ENCODE measurements at places on chromosomes 1 and 21.

DNA sequence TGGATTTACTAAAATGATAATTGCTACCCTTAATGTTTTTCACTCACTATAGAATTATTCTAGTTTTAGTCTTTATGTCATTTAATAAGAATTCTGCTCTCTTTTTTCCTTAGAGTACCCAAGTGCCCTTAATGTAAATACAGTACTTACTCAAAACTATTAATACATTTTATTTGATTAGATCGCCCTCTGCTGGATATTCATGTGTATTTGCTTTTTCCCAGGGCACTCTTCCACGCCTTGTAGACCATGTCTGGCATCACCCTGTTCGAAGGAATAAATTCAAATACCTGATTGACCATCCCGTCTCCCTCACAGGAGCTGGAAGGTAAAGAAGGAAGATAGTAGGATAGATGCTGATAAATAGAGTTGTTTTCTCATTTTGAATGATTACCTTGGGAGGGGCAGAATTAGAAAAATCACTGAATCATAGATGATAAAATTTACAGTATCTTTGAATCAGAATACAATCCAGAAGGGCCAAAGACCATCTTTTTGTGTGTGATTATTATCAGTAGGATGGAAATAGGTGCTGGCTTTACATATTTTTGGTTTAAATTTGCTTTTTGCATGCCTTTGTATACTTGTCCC, 4.1 kb downstream of the AXDND1 start:
- no peaks in the 10 kb centered on the region for H3K27me3 ChIP-seq
- H3K36me3 ChIP-seq, result no peaks in the 10 kb centered on the region
- H3K27ac ChIP-seq, result no peak overlapping the region
- no peak overlapping the region for H3K4me3 ChIP-seq

- peaks cover 6% of the 10 kb centered on the region for H3K4me1 ChIP-seq
- H3K27ac ChIP-seq, result no peak overlapping the region
- DNase-seq, result no peak
- H3K27me3 ChIP-seq, result peaks cover 6% of the 10 kb centered on the region
Observed at GRCh38 chr1:7721940-7722669, 49.0 kb upstream of the VAMP3 start.

DNA sequence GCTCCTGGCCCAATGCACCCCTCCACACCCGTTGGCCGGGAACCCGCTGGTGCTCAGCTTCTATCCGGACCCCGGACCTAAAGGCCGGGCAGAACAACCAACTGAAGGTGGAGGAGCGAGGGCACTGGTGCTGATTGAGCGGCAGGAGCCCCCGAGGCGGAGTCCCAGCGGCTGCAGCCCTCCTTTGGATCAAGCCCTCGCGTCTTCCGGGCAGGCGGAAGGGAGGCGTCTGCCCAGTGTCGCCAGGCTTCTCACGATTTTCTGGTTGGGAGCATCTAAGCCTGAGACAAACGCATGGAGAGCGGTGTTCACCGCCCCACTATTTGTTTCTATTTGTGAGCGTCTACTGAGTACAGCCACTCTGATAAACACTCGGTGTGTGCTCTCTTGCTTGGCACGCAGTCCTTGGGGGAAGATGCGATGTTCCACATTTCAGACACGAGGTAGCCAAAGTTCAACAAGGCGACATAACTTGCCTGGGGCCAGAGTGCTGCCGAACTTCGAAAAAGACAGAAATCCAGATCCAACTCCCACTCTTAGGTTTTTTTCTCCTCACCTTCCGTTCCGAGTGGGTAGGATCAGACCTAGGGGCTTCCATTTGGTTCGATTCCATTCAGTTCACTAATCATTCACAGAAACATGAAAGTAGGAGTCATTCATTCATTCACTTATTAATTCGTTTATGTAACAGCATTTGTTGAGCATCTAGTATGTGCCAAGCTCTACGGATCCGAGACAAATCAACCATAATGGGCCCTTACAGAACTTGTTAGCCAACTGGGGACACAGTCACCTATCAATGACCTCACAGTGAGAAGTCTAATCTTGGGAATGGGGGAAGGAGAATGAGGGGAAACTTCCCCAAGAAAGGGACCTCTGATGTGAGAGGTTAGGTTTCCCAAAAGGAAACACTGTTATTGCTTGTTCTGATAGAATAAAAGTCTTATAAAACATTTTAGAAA, 4.9 kb upstream of the DMRTA2 start:
- H3K27ac ChIP-seq, result no peak overlapping the region
- peaks cover 35% of the 10 kb centered on the region for H3K4me1 ChIP-seq
- no peaks in the 10 kb centered on the region for H3K36me3 ChIP-seq
- H3K4me3 ChIP-seq, result no peak overlapping the region

DNA sequence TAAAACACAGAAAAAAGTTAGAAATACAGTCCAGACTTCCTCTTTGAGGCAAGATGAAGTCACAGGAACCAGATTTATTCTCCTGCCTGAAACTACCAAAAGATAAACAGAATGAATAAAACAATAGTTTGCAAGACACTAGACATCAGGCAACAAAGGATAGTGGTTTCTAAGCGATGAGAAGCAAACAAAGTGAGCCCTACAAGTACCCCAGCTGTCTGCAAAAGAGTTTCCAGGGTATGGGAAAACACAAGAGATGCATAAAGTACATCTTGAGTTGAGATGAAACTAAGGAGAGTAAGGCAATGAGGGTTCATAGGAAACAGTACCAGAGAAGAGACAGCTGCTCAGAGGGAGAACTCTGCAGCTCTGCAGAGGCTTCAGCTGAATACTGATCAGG, 83.3 kb upstream of the COL24A1 start:
- no peak overlapping the region for H3K27ac ChIP-seq
- no peak for DNase-seq
- H3K36me3 ChIP-seq, result no peaks in the 10 kb centered on the region
- no peaks in the 10 kb centered on the region for H3K27me3 ChIP-seq
- H3K4me3 ChIP-seq, result no peak overlapping the region
- no peaks in the 10 kb centered on the region for H3K4me1 ChIP-seq

DNA sequence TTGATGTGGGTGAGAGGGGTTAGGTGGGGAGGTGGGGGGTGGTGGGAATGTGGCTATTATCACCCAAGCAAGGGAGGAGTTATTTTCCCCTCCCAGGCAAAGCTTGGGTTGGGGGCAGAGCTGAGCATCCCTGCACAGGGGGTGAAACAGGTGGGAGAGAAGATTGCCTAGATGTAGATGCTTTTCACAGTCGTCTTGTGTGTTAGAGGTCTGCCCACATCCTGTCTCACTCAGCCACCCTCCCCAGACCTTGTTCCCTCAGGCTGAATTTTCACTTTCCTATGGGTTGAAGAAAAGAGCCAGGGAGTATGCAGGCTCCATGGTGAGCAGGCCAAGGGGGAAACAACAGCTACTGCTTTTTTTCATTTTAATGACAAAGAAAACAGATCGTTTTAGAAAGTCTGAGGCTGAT, 223.5 kb downstream of the KIF26B start:
- peak; percentile 39 for DNase-seq
- H3K4me3 ChIP-seq, result no peak overlapping the region
- peaks cover 25% of the 10 kb centered on the region for H3K4me1 ChIP-seq
- H3K27ac ChIP-seq, result no peak overlapping the region
- H3K27me3 ChIP-seq, result no peaks in the 10 kb centered on the region

DNA sequence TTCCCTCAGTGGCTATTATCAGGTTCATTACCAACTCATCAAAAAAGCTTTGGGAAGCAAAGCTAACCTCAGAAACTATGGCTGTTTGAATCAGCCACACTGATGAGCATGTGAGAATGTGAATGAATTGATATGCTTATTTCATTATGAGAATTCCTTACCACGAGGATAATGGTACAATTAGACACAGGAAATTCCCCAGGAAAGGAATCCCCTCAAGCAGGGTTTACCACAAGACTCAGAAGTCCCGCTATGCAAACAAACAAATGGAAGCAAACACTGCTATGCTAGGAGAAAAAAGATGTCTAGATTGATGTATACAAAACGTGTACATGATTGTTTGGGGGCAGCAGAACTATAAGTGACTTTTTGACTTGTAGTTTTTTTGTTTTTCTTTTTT, 205.0 kb downstream of the HMCN1 start:
- no peaks in the 10 kb centered on the region for H3K27me3 ChIP-seq
- no peak for DNase-seq
- no peaks in the 10 kb centered on the region for H3K36me3 ChIP-seq
- no peak overlapping the region for H3K27ac ChIP-seq
- no peak overlapping the region for H3K4me3 ChIP-seq

DNA sequence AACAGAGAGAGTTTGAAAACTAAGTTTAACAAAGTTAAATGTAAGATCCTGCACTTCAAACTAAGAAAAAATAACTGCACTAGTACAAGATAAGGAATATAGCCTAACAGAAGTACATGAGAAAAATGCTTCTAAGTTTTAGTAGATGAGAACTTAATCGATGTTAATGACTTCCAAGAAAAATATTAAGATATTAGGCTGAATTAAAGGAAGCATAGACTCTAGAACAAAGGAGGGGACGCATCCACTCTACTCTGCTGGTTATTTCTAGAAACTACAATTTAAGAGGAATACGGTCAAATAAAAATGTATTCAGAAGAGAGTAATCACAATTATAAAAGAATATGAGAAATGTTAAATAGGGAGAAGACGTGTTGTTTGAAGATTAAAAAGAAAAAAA, 46.3 kb upstream of the SLC16A1 start:
- H3K4me1 ChIP-seq, result no peaks in the 10 kb centered on the region
- H3K4me3 ChIP-seq, result no peak overlapping the region

GRCh38 chr1:224786533-224787250, 142.8 kb upstream of the DNAH14 start:
- H3K4me3 ChIP-seq, result no peak overlapping the region
- peaks cover 19% of the 10 kb centered on the region for H3K4me1 ChIP-seq
- no peak for DNase-seq
- H3K36me3 ChIP-seq, result no peaks in the 10 kb centered on the region
- no peaks in the 10 kb centered on the region for H3K27me3 ChIP-seq

DNA sequence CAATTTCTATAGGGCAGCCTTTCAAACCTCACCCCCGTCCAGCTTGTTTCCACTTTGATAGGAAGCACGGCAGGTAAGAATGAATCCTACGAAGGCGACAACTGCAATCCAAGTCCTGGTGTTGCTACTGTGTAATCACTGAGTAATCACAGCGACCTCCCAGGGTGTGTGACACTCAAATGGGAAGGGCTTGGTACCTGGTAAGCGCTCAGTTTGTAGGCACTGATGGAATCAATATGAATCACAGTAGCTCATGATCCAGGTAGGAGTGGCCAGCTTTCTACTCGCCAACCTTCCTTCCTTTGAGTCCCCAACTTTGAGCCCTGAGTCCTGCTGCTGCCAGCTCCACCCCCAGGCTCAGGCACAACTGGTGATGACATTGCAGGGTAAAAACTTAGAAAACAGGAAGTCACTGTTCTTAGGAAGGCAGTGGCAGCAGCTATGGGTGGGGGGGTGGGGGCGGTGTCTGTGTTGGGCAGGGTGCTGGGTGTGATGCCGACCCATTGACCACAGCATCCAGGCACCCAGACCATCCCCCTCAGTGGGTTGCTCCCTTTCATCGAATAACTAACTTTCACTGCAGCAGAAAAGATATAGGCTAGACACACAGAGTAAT, 70.7 kb downstream of the CD247 start:
- H3K27me3 ChIP-seq, result no peaks in the 10 kb centered on the region
- peak overlapping the region; percentile 56 for H3K4me3 ChIP-seq
- H3K27ac ChIP-seq, result peak overlapping the region; percentile 94
- peaks cover 86% of the 10 kb centered on the region for H3K4me1 ChIP-seq
- H3K36me3 ChIP-seq, result peaks cover 35% of the 10 kb centered on the region

DNA sequence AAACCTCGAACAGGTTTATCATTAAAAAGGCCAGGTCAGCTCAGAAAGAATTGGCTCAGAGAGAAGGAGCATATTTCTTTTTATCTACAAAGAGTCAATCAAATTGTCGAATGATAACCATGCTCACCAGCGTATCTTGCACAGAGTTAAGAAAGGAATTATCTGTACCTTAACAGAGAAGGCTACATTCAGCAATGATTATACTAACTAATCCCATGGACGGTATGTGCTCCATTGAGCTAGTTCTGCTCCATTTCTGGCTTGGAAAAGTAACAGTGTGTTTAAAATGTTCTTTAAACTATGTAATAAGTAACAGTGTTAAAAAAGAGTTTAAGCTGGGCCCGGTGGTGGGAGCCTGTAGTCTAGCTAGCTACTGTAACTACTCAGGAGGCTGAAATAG, 4.2 kb downstream of the UBR4 start:
- H3K36me3 ChIP-seq, result peaks cover 33% of the 10 kb centered on the region
- DNase-seq, result no peak
- peaks cover 66% of the 10 kb centered on the region for H3K4me1 ChIP-seq
- no peak overlapping the region for H3K4me3 ChIP-seq

- H3K4me1 ChIP-seq, result peaks cover 21% of the 10 kb centered on the region
- no peaks in the 10 kb centered on the region for H3K36me3 ChIP-seq
- no peak overlapping the region for H3K27ac ChIP-seq
- H3K4me3 ChIP-seq, result no peak overlapping the region
Observed at GRCh38 chr1:44049839-44050238, 18.6 kb upstream of the SLC6A9 start.

GRCh38 chr1:36204347-36204909, 19.8 kb upstream of the THRAP3 start:
- DNase-seq, result no peak
- H3K36me3 ChIP-seq, result no peaks in the 10 kb centered on the region
- H3K27ac ChIP-seq, result no peak overlapping the region
- H3K4me3 ChIP-seq, result no peak overlapping the region
- peaks cover 8% of the 10 kb centered on the region for H3K27me3 ChIP-seq

DNA sequence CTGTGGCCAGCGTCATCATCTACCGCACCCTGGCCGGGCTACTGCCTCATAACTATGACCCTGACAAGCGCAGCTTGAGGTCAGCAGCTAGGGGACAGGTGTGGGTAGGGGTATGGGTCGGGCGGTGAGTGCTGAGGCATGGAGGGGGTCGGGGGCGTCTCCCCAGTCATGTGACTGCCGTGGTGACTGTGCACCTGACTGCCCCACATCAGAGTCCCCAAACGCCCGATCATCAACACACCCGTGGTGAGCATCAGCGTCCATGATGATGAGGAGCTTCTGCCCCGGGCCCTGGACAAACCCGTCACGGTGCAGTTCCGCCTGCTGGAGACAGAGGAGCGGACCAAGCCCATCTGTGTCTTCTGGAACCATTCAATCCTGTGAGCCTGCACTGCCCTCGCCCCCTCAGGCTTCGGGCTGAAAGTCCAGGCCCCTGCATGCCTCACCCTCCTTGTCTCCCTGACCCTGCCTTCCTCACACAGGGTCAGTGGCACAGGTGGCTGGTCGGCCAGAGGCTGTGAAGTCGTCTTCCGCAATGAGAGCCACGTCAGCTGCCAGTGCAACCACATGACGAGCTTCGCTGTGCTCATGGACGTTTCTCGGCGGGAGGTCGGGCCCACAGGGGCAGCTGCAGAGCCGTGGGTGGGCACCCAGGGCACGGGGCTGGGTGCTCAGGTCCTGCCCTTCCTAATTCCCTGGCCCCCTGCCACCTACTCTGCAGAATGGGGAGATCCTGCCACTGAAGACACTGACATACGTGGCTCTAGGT, 13.5 kb downstream of the PSRC1 start:
- no peak overlapping the region for H3K4me3 ChIP-seq
- H3K36me3 ChIP-seq, result no peaks in the 10 kb centered on the region
- H3K4me1 ChIP-seq, result peaks cover 3% of the 10 kb centered on the region
- no peaks in the 10 kb centered on the region for H3K27me3 ChIP-seq

- no peaks in the 10 kb centered on the region for H3K4me1 ChIP-seq
- H3K4me3 ChIP-seq, result no peak overlapping the region
- DNase-seq, result no peak
- no peaks in the 10 kb centered on the region for H3K36me3 ChIP-seq
- H3K27ac ChIP-seq, result no peak overlapping the region
Observed at GRCh38 chr1:43563876-43564539, 33.3 kb downstream of the PTPRF start.
